HEK293T (cell line): ENCODE measurements at places on chromosomes 5 and 9.

DNA sequence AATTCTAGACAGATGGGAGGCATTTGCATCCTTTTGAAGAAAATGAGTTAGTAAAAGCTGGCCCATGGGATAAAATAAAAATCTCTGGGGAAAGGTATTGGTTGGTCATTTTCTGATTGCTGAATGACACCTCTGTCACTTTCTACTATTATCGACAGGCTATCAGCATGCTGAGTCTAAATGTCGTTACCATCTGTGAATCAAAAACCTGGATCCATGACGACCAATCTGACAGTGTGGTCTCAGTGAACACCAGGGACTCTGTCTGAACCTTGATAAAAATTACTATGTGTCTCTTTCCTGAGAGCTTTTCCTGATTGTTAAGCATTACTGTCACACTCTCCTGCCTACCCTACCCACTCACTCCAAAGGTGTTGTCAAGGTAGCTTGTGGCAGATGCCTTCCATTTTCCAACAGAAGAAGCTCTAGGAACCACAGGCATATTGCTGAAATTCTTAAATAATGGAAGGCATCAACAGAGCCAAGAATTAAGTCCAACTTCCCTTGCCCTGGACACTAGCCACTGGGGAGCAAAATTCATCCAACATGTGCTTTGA, 12.6 kb upstream of the ASTN2 start:
- DNase-seq: no peak

GRCh38 chr9:121357011-121357410, 13.0 kb downstream of the STOM start:
- DNase-seq: no peak

GRCh38 chr5:17077440-17078233, 139.8 kb upstream of the BASP1 start:
- DNase-seq: no peak

DNA sequence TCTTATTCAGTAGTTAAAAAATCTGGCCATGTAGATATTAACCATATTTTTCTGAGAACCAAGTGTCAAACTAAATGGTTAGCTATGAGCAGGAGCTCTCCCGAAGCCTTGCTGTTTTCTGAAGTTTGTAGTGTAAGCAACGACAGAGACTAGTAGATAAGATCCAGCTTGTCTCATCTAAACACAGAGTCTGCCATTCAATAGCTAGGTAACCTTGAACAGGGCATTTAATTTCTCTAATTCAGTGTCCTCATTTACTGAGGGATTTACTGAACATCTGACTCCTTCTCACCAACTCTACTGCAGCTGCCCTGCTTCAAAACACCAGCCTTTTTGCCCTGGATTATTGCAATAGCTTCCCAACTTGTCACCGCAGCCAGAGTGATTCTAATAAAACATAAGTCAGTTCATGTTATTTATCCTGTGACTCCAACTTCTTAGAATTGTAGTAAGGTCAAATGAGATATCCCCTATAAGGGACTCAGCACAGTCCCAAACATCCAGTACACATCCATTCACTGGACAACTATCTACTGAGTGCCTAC, 337.0 kb downstream of the PLK2 start:
- DNase-seq: no peak

DNA sequence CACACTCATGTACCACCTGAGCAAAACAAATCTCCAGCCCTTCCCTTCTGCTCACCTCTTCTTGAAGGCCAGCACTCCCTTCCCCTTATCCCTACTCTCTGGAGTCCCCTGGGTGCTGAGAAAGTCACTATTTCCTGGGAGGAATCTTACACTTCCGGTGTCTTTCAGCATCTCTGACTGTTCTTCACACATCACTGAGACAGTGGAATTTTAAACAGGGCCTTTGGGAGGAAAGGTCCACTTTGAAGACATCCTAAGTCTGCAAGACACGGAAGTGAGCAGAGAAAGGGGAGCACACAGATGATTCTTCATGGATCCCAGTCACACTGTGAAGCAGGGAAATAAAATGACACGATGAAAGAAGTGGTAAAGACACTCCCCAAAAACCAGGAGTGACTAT, 25.6 kb downstream of the FRMD3 start:
- no peak for DNase-seq
